ENCODE measurements at places on chromosomes 11 and 22.
A peak's percentile ranks its signal among the peaks of the same experiment; 100 is the strongest.

GRCh38 chr11:120316880-120317688, 8.0 kb upstream of the TLCD5 start:
- ATAC-seq: no peak

GRCh38 chr22:37254867-37255233, 10.8 kb upstream of the RAC2 start:
- no peak for ATAC-seq

- ATAC-seq: peak; percentile 14
Measured at GRCh38 chr22:46084943-46085827, 65.1 kb upstream of the PPARA start.

GRCh38 chr11:13206086-13206640, 71.4 kb upstream of the BMAL1 start:
- ATAC-seq: no peak

DNA sequence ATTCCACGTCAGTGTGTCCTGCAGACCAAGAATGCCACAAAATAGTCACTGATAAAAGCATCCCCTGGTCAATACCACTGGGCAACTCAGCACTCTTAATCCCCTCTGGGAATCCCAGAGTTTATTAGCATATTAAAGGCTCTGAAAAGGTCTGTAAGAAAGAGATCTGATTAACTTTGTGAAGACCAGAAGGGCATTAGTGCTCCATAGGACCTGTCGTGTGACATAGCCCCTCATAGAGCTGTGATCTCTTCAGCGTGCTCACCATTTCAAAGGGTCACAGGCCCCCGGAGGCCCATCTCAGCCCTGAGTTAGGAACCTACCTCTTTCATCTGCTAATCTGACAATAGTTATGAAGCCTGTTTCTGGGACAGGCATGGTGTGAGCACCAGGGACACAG, 299.2 kb downstream of the MN1 start:
- no peak for ATAC-seq

DNA sequence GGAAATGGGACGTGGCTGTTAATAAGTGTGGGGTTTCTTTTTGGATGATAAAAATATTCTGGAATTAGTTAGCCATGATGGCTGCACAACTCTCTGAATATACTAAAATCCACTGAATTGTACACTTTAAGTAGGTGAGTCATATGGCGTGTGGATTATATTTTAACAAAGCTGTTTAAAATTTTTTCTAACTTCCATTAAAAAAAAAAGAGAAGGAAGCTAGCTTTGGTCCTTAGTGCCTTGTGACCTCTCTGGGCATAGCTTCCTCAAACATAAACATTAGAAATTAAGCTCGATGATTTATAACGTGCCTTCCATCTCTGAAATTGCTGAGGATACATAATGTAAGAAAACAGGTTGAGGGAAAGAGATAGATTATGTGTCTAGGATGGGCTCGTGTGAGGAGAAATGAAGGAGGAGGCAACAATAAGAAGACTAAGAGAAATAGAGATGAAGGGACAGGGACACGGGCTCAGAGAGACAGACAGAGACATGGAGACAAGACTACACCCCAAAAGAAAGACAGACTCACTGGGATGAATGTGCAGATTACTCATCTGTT, 20.0 kb downstream of the IRAG1 start:
- no peak for ATAC-seq
